Activated T-cell treated with anti-CD3 and anti-CD28 coated beads, Interleukin-2, amount 50 U/mL, for 24 hours (primary cell): ENCODE measurements at places on chromosomes 6 and 20.

DNA sequence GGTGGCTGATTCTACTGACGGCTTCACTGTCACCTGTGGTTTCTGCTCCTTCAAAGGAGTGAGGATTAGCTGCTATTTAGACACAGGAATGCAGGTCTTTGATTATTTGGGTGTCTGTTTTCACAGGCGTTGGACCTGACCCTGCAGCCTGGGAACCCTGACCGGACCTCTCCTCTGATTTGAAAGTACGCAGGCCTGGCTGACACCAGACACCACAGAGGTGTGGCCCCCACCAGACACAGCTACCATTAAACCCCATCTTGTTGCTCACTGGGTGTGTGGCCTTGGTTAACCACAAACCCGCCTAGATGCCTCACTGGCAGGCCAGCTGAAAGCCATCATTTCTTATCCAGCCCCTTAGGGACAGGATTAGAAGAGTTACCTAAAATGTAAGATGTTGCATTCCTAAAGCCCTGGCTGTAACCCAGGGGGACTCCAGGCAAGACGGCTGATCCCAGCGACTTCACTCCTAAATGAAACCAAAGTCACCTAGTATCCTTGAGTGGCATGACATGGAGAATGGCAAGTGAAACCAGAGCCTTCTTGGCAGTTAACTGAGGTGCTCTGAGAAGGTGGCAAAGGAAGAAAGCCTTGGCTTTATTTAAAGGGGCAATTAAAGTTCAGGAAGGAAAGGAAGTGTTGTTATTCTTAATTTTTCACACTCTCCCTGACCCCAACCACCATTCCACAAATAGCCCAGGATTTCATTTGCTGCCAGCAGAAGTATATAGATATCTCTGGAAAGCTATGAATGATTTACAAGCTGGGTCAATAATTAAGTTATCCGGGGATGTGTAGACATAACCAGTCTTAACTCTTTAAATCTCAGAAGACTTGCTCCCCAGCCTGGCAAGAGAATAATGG lies 169.9 kb downstream of the QRSL1 start:
- no peak overlapping the region for H3K27ac ChIP-seq
- peaks cover 45% of the 10 kb centered on the region for H3K27me3 ChIP-seq
- H3K4me3 ChIP-seq, result no peak overlapping the region
- no peak for DNase-seq

DNA sequence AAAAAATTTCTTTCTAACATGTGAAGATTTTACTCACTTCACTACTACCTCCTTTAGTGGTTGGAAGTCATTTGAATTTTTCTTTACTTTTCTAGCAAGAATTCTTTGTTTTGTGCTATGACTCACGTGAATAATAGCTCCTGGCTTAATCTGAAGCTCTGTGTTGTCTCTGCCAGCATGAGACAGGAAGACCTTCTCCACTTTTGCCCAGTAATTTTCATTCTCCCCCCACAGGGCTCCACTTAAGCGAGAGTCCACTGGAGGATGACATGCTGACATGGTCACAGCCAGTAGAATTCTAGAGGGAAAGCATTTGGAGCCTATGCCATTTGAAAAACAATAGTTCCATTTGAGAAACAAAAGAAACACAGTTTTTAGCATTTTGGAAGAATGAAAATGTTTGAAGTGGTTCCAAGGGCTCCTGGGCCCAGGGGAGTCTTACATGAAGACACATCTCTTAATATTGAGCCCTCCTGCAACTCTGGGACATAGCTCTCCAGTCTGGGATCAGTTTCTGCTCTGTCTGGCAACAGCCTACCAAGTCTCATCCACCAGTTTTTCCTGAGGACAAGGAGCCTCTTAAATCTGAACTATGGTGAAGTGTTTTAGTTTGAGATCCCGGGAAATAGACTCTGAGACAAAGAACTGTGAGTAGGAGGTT lies 231.4 kb downstream of the PAX1 start:
- no peak overlapping the region for H3K27ac ChIP-seq
- no peak for DNase-seq
- H3K4me1 ChIP-seq, result no peaks in the 10 kb centered on the region
- H3K36me3 ChIP-seq, result no peaks in the 10 kb centered on the region

- peaks cover 1% of the 10 kb centered on the region for H3K4me1 ChIP-seq
- no peak for DNase-seq
- H3K27ac ChIP-seq, result no peak overlapping the region
- peaks cover 7% of the 10 kb centered on the region for H3K27me3 ChIP-seq
- no peak overlapping the region for H3K4me3 ChIP-seq
Measured at GRCh38 chr20:8043687-8044282, 24.2 kb upstream of the TMX4 start.

DNA sequence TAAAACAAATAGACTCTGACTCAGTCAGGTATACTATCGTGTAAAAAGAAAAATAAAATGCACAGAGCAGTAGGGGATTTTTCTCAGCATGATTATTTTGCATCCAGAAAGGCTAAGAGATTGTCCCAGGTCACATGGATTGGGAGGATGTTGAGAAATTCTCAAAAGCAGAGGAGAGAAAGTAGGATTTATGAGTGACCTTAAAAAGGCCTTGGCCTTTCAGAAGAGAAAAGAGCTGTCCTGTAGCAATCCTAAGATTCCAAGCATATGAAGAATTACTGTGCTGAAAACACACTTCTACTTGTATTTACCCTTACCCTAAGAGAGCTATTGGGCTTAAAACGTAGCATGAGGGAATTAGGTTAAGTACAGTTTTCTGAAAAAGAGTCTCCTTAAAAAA lies 149.7 kb upstream of the ENPP5 start:
- DNase-seq, result no peak
- no peak overlapping the region for H3K4me3 ChIP-seq
- no peak overlapping the region for H3K27ac ChIP-seq
- no peaks in the 10 kb centered on the region for H3K36me3 ChIP-seq
- H3K27me3 ChIP-seq, result peaks cover 6% of the 10 kb centered on the region

DNA sequence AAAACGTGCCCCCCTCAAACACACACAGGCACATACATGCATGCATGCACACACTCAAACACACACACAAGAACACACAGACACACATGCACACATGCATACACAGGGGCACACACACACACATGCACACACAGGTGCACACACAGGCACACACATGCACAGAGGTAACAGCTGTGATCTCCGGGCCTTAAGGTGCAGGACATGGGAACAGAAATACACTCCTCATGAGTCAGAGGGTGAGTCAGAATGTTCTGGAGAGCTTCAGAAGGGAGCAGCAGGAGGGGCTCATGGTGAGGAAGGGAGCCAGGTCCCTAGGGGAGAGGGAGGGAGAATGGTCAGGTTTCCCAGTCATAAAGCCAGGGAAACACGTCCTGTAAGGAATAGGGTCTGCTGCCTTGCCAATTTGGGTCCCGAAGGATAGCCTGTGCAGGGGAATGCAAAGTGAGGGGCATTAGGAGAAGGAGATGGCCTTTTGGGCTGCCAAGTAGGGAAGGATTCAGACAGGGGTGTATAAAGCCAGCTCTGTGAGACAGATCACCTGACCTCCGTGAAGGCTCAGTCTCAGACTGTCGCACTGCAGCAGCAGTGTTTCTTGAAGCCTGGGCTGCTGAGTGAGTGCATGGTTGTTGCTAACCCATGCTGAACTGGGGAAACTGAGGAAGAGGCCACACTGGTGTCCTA lies 123.9 kb downstream of the MAFB start:
- no peak overlapping the region for H3K27ac ChIP-seq
- H3K4me3 ChIP-seq, result no peak overlapping the region
- DNase-seq, result no peak
- peaks cover 4% of the 10 kb centered on the region for H3K27me3 ChIP-seq
- H3K4me1 ChIP-seq, result no peaks in the 10 kb centered on the region

DNA sequence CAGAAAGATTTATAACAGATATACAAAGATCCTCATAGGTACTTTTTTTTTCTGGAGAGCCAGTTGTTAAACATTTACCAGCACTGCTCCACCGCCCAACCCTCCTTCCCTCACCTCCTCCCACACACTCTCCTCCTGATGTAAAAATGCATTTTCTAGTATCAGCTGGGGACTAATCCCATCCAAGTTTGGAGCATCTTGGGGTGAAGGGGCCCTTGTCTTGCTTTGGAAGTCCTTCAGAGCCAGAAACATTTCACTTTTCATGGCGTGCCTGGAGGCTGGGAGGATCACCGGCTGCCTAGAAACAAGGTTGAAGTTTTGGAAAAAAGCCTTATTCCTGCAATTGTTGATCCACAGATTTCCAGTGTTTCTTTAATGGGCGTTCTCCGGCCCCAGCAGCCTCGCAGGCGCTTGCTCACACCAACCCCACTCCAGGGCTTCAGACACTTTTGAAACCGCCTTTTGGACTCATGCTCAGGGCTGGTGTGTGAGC lies 165.1 kb upstream of the AFDN start:
- no peaks in the 10 kb centered on the region for H3K4me1 ChIP-seq
- H3K27ac ChIP-seq, result no peak overlapping the region
- H3K4me3 ChIP-seq, result no peak overlapping the region
- no peak for DNase-seq

DNA sequence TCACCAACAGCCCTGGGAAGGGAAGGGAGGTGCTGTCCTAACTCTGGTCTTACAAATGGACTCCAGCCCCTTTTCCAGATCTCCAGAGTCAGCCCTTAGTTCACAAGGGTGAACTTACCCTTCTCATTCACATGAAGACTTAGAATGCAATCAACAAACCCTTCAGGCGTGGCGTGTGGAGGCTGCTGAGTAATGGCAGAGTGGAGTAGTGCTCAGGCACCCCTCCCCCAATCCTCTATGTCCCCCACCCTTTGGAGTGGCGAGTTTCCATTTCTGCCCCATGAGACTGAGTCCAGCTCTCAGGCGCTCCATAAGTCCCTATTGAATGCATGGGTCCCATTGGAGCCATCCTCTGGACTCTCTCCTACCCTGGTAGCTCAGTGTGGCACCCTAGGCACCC lies 3.3 kb downstream of the SNAI1 start:
- H3K27me3 ChIP-seq, result peaks cover 7% of the 10 kb centered on the region
- no peak overlapping the region for H3K4me3 ChIP-seq
- no peaks in the 10 kb centered on the region for H3K36me3 ChIP-seq

DNA sequence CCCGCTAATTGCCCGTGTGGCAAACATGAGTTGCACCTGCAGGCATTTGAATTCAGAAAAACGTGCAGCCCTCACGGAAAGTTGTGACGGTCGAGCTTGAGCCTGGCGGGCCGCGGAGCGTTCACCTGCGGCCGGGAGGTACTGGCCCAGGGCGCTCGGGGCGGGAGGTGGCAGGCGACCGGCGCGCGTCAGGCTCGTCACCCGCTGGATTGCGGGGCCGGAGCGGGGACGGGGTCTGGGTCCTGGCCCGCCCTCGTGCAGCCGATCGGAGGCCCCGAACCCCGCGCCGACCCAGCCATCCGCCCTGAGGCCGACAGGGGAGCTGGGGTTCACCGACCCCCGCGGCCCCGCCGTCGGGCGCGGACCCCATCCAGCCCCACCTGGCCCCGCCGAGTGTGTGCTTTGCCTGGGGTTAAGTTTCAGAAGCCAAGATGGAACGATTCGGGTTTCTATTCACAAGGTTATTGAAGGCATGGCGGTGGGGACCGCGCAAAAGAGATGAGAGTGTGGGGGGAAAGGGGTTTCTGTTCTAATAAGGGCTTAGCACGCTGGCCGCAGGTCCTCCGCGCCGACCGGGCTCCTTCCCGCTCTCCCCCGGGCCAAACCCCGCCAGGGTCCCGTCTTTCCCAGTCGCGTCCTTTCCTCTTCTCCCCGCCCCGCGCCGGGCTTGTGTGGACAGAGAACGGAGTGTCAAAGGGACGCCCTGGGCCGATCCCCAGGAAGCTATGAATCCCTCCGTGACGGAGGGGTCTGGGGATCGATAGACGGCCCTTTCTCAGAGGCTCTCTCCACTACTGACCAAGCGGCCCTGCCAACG lies 1.6 kb upstream of the HEY2 start:
- H3K27ac ChIP-seq, result no peak overlapping the region
- H3K4me1 ChIP-seq, result peaks cover 37% of the 10 kb centered on the region
- H3K36me3 ChIP-seq, result no peaks in the 10 kb centered on the region
- H3K4me3 ChIP-seq, result peak overlapping the region; percentile 77
- DNase-seq, result peak; percentile 60

DNA sequence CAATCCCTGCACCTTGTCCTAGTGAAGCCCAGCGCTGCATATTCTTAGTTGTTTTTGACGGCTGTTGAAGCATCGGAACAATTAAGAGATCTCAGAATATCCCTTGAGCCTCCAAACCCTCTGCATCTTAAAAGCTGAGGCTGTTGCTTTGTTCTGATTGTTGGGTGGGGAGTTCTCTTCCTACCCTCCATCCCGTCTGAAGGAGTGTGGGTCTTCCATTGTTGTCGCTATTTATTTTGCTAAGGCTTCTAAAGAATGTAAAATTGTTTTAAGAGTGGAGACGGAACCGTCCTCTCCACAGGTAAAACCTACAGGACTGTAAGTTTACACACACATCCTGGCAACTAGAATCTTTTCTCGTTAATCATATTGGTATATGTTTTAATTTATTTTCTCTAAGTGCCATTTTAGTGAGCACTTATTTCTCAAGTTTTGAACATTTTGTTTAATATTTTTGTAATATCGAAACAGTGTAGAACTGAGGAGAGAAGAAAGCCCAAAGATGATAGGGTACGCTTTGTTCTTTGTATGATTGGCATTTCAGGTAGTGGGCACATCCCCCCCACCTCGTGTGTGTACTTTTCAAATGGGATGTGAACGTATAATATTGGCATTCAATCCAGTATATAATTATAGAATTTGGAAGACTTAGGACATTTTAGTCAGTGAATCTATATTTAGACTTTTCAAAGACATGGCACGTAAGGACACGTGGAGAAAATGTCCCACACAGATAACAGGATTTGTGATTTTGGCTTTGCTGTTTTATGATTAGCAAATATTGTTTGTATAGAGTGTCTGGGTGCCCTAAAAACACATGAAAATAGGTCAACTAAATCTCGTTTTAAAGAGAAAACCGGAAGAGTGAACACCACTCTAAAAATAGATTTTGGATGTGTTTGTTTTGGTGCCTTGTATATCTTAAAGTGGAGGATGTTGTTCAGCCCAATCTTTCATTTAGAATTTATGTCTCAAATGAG lies 1.3 kb downstream of the RNF146 start:
- H3K4me1 ChIP-seq, result peaks cover 44% of the 10 kb centered on the region
- H3K36me3 ChIP-seq, result peaks cover 27% of the 10 kb centered on the region
- no peak for DNase-seq
- H3K27ac ChIP-seq, result peak overlapping the region; percentile 100
- H3K4me3 ChIP-seq, result peak overlapping the region; percentile 89
- no peaks in the 10 kb centered on the region for H3K27me3 ChIP-seq

DNA sequence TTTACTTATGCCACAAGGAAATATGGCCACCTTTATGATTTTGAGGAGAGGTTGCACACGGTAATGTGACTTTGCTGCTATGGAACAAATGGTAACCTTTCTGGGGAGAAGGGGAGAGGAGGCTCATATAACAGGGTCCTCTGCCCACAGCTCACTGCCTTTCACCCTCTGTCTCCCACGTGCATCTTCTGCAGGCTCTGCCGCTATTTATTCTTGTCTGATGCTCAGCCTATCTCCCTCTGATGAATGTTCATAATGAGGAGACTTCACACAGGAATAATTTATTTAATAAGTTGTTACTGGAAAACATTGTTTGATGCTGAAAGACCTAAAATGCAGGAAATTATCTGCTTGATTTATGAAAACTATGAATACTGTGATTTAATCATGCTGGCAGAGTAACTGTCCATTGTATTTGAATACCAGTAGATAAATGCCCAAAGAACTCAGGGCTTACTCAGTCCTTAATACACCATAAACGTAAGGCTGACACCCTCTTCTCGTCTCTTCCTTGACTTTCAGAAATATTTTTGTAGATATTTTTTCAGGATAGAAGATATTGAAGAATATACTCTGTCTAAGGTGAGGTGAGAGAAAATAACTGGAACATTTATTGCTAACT lies 721.1 kb downstream of the QKI start:
- H3K36me3 ChIP-seq, result no peaks in the 10 kb centered on the region
- no peaks in the 10 kb centered on the region for H3K27me3 ChIP-seq
- no peak overlapping the region for H3K27ac ChIP-seq
- no peak for DNase-seq
- H3K4me1 ChIP-seq, result no peaks in the 10 kb centered on the region
- no peak overlapping the region for H3K4me3 ChIP-seq

GRCh38 chr6:73062130-73062529 lies 163.2 kb downstream of the KHDC1L start:
- no peaks in the 10 kb centered on the region for H3K27me3 ChIP-seq
- no peak for DNase-seq
- H3K27ac ChIP-seq, result no peak overlapping the region
